Activated CD8-positive, alpha-beta T cell treated with anti-CD3 and anti-CD28 coated beads, Interleukin-2, amount 10 ng/mL, durations not matched to agents 7 days and 5 days (primary cell): ENCODE measurements at places on chromosomes 5 and 9. TPM values are rescaled to one million over a fixed set of nuclear protein-coding genes. Genes with fewer than 3 reads are reported as not detected.
A peak's percentile ranks its signal among the peaks of the same experiment; 100 is the strongest.

DNA sequence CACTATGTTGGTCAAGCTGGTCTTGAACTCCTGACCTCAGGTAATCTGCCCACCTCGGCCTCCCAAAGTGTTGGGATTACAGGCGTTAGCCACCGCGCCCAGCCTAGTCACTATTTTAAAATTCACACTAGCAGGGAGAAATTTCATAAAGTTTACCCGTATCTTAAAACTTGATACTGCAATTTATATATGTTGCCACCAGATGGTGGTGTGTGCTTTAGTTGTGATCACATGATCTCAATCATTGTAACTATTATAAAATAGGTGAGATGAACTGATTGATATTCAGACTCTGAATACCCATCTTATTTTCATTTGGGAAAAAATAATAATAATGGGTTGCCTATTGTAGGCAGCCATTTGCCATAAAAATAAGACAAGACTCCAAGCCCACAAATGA lies 1330.4 kb upstream of the WWC1 start:
- DNase-seq: no peak

DNA sequence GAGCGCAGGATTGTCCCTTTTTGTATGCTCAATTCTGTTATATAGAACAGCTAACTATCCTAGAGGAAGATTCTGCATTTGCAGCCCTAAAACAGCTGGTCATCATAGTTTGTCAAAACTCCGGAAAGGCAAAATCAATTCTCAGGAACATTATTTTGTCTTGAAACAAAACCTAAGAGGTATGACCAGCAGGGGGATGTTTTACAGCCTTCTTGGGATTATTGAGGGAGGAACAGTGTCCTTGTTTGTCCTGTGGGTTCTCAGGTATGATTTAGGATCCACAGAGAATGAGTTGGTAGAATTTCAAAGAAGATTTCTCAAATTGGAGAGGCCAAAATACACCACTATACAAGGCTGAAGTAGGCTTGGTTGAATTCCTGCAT lies 136.4 kb downstream of the ZSWIM6 start:
- no peak for DNase-seq

- no peak for DNase-seq
Measured at GRCh38 chr5:139658501-139658927, 10.4 kb downstream of the CXXC5 start.

DNA sequence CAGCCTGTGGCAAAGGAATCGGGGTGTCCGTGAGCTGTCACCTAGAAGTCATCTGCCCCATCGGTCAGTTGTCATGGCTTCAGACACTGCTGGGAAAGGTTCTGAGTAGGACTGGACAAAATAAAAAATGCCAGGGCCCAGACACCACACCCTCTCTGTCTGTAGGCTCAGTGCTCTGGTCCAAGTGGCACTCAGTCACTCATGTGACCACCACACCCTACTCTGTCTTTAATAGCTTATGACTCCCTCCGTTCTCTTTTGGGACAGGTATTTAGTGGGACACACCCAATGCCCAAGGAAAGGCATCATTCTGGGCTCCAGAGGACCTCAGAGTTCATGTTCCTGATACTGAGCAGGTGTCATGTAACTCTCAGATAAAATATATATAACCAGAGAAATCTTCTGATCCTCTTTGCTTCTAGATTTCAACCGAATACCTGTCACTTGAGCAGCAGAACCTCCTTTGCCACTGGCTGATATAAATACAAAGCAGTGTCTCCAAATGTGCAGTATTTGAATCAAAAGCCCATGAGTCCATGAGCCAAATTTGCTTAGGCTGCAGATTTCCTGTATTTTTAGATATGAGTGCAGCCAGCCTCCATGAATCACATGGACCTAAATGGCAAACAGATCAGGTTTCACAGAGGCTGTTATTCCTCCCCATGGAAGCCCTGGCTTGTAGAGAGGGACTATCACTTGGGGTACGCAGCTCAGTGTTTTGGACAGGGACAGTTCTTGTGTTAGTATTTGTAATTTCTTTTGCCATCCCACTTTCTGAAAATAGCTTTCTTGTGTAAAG lies 272.0 kb downstream of the ARHGAP26 start:
- no peak for DNase-seq

DNA sequence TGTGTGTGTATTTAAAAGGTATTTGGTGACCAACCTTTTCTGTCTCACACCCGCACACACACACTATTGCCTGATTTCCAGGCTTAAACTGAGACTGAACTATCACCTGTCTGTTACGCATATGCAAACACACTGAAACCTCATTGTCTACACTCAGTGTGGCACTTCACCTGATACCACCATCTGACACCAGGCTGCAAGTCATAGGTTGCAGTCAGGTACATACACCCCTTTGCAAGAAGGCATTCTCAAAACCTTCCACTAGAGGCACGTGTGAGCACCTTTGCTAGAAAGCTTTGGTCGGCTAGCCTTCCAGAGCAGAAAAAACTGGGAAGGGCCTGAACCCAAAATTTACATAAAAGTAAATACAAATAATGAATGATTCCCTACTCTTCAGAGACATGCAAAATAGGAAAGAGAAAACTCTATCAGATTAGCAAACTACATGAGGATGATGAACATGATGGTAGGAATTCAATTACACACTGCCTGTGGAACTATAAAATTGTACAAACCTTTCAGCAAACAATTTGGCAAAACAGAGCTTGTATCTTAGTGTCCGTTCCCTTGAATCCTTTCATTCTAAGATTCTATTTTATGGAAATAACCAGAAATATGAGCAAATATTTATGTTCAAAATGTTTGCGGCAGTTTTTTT lies 5.9 kb upstream of the FOXD1 start:
- peak; percentile 46 for DNase-seq

DNA sequence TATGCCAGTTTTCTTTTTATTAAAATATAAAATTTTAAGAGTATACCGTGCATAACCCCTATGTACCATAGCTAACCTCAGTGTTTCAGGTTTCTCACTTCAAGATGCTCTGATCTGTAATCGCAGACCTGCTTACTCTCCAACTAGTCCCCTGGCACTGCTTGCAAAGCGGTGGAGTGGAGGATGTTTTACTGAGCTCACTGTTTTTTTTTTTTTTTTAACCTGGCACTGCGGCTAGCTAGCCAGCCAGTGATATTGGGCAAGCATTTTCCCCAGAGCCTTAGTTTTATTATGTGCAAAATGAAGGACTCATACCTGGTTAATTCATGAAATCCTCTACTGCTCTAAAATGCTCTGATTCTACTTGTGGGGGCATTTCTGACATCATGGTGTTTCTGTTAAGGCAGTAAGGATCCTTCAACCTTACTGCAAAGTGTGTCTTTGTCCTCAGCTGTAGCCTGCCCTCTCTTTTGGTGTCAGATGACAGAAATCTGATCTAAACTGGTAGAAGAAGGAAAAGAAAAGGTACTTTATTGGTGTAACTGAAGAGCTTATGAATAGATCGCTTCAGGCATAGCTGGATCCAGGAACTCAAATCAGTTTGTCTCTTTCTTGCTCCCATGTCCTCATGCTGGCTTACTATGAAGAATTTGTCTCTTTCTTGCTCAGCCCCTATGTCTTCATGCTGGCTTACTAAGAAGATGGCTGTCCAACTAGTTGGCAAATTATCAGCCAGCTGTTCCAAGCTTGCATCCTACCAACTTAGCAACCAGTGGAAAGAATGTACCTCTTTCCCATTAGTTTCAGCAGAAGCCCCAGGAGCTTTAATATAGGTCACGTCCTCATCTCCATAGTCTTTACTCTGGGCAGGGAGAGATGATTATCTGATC lies 59.8 kb downstream of the DOCK2 start:
- no peak for DNase-seq

- no peak for DNase-seq
Measured at GRCh38 chr5:17379100-17379951, 118.7 kb upstream of the TAF11L2 start.

GRCh38 chr5:79878721-79879336 lies 112.2 kb downstream of the MTX3 start:
- DNase-seq: peak; percentile 51

DNA sequence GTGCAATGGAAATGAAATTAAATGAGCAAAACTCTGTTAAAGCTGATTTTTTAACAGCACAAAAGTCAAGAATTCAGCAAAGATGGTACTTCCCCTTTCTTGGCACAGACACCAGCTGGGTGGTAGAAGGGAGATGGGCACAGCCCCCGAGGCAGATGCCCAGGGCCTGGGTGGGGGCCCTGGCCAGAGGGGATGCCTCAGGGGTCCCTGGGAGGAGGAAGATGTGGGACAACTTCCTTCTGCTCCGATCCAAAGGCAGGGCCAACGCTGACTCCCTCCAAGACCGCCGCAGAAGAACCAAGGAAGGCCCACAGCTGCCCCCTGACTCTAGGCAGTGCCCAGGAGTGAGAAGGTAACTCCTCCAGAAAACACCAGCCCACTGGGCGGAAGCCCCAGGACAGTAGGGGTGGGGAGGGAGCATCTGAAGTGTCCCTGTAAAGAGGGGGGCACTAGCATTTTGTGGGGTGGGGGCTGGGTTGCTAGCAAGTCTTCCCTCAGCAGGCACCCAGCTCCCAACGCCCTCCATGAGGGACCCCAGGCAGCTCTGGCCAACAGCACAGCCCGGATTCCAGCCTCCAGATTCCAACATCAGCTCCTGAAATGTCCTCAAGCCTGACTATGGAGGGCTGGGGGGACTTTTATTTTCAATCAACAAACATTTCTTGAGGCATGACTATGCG lies 4.9 kb downstream of the NACC2 start:
- DNase-seq: no peak

IDNK gene
- total RNA-seq: 6.8 TPM

CARTPT gene
- total RNA-seq: not detected

ARHGEF39 gene
- 17.3 TPM for total RNA-seq

NMRK1 gene
- total RNA-seq: 26.9 TPM

PCDHGA10 gene
- not detected for total RNA-seq

YIPF5 gene
- total RNA-seq: 35.2 TPM
